ENCODE measurements at places on chromosomes 5 and 9.

DNA sequence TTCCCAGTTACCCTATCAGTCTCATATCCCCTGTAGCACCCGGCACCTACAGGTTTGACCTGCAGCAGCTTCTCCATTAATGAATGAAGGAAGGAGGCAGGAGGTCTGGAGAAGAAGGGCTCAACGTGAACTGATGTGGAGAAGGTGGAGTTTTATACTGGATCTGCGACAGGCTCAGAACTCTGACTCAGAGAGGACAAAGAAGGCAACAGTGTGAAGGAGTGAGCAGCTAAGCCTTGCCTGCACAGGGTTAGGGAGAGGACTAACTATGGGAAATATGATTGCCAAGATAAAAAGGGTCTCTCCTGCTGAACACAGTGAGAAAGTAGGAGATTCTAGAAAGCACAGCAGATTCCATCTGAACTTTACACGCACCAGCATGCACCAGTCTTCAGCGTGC is 23.6 kb downstream of the RASEF start:
- DNase-seq, result no peak

DNA sequence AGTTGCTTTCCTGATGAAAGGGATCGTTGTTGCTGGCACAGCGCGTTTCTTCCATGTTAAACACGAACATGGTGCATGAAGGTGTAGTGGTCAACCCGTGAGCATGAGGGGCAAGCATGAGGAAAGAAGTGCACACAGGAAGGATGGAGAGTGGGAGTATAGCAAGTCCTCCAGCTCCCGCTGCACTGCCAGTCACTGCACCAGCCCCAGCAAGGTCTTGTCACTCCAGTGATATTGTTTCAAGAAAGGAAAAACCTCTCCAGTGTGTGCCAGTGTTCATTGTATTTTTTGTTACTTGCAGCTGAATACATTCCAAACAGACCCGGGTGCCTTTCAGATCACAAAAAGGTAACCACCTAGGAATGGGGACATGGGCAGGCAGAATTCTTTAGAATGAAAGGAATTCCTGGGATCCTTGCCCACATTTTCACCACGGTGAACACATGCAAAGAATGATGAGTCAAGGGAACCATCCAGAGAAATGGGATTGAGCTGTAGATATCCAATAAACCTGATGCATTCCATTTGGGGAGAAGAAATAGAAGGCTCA is 186.3 kb downstream of the AOPEP start:
- no peak for DNase-seq

GRCh38 chr5:177306674-177307543 is 3.3 kb downstream of the PRELID1 start:
- no peak for DNase-seq

DNA sequence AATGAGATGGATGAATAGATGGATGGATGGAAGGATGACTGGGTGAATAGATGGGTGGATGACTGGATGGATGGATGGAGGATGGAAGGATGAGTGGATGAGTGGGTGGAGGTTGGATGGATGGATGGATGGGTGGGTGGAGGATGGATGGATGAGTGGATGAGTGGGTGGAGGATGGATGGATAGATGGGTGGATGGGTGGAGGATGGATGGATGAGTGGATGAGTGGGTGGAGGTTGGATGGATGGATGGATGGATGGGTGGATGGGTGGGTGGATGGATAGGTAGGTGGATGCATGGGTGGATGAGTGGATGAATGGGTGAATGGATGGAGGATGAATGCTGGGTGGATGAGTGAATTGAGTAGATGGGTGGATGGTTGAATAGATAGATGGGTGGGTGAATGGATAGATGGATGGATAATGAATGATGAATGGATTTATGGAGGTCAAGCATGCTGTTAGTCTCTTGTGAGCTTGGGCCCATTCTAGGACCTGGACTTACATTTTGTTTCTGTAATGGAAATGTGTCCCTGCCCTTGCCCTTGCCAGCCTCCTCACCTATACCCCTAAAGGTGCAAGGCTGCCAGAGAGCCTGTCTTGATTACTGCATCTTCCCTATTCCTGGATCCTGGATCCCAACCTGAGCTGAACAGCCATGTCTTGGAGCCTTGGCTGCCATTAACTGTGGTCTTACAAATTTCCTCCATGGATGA is 159.7 kb upstream of the NFIL3 start:
- no peak for DNase-seq

DNA sequence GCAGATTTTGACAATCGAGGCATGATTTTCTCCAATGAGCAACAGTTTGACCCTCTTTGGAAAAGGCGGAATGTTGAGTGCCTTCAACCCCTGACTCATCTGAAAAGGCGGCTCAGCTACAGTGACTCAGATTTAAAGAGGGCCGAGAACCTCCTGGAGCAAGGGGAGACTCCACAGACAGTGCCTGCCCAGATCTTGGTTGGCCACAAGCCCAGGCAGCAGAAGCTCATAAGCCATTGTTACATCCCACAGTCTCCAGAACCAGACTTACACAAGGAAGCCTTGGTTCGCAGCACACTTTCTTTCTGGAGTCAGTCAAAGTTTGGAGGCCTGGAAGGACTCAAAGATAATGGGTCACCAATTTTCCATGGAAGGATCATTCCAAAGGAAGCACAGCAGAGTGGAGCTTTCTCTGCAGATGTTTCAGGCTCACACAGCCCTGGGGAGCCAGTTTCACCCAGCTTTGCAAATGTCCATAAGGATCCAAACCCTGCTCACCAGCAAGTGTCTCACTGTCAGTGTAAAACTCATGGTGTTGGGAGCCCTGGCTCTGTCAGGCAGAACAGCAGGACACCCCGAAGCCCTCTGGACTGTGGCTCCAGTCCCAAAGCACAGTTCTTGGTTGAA is 13.6 kb downstream of the PTPDC1 start:
- DNase-seq, result no peak

- DNase-seq, result no peak
Observed at GRCh38 chr5:110048491-110048890, 358.8 kb downstream of the MAN2A1 start.

- no peak for DNase-seq
Observed at GRCh38 chr9:79236466-79236865, 335.3 kb upstream of the TLE4 start.

DNA sequence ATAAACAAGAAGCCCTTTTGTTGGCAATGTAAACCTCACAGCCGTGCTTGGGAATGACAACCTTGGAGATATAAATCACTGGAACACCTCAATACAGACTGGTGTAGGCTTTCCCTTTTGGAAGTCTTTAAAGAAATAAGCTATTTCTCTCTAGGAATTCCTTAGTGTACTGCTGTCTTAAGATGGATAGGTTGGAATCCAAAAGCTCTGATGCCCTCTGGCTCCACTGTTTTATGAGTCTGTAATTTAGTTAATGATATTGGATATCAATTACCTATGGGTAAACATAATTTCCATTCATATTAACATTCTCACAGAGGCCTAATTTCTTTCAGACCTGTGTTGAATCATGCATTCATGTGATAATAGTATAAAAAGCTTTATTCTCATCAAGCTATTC is 435.9 kb upstream of the MPDZ start:
- DNase-seq, result no peak
